CMK (cell line): ENCODE measurements at places on chromosomes 1 and 21.

GRCh38 chr1:32536117-32536516 is 3.1 kb upstream of the ZBTB8A start:
- DNase-seq: no peak

DNA sequence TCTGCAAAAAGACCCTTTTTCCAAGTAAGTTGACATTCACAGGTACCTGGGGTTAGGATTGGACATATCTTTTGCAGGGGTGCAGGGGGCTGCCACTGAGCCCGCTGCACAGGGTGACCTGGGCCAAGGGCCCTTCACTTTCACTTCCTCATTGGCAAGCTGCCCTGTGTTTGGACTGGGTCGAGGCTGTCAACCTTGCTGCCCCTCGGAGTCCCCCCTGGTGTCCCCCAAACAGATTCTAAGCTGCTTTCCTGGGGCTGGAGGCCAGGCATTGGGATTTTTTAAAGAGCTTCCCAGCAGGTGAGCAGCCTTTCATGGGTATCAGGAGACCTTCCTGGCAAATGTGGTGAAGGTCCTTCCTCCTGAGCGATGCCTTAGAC is 7.9 kb upstream of the UMODL1 start:
- DNase-seq: no peak

DNA sequence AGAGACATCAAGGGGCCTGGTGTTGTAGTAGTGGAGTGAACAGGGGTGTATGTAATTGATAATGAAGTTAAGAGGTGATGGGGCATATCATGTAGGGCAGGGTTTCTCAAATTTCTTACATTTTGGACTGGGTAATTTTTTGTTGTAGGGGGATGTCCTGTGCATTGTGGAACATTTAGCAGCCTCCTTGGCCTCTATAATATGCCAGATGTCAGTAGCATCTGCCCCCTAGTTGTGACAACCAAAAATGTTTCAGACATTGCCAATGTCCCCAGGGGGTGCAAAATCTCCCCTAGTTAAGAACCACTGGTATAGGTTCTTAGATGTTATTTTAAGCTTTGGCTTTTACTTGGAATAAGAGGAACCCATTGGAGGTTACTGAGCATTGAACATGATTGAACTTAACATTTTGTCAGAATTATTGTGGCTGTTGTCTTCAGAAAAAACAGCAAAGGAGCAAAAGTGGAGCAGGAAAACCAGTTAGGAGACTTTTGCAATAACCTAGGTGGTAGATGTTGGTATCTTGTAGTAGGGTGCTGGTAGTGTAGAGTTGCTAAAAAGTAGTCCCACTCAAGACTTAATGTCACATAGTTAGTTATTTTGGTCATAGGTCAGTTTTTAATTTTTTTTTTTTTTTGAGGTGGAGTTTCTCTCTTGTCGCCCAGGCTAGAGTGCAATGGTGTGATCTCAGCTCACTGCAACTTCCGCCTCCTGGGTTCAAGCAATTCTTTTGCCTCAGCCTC is 6.2 kb downstream of the ZNF326 start:
- no peak for DNase-seq

GRCh38 chr1:71448444-71448843 is 367.6 kb upstream of the ZRANB2 start:
- DNase-seq: no peak

- no peak for DNase-seq
Measured at GRCh38 chr1:223189903-223190724, 47.1 kb upstream of the TLR5 start.
